ENCODE measurements at places on chromosomes 11 and 22. TPM values are rescaled to one million over a fixed set of nuclear protein-coding genes. Genes with fewer than 3 reads are reported as not detected.

BTBD18 gene
- not detected for total RNA-seq

DNA sequence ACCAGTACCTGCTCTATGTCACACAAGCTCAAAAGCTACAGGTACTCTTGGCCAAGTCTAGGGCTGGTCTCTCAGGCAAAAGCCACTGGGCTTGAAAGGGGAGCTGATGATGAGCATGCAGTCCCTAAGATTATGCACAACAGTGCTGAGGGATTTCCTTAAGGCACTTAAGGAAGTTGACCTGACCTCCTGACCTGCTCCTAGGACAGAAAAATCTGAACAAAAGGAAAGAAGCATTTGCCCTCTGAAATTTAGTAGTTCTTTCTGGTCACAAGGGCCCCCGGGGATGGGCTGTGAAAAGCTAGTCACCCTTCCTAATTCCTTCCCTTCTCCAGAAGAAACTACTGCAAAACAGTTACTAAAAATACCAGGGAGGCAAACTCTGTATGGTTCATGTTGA, 83.6 kb upstream of the PHOX2A start:
- H3K27ac ChIP-seq = no peak overlapping the region
- no peaks in the 10 kb centered on the region for H3K36me3 ChIP-seq
- H3K4me3 ChIP-seq = no peak overlapping the region
- no peak for DNase-seq
- H3K27me3 ChIP-seq = no peaks in the 10 kb centered on the region

GRCh38 chr11:69575296-69576068, 65.5 kb upstream of the CCND1 start:
- H3K36me3 ChIP-seq = no peaks in the 10 kb centered on the region
- H3K4me1 ChIP-seq = no peaks in the 10 kb centered on the region
- H3K27me3 ChIP-seq = no peaks in the 10 kb centered on the region
- DNase-seq = no peak

- peak overlapping the region; percentile 18 for H3K4me3 ChIP-seq
- no peaks in the 10 kb centered on the region for H3K36me3 ChIP-seq
- no peak for DNase-seq
- no peak overlapping the region for H3K27ac ChIP-seq
Observed at GRCh38 chr11:61682093-61682732, 2.0 kb downstream of the DAGLA start.

GRCh38 chr11:134453441-134453840, 41.4 kb upstream of the B3GAT1 start:
- no peaks in the 10 kb centered on the region for H3K27me3 ChIP-seq
- H3K27ac ChIP-seq = no peak overlapping the region
- DNase-seq = no peak
- no peaks in the 10 kb centered on the region for H3K4me1 ChIP-seq
- H3K36me3 ChIP-seq = no peaks in the 10 kb centered on the region
- H3K4me3 ChIP-seq = no peak overlapping the region

RBX1 gene
- total RNA-seq = 79.1 TPM

DNA sequence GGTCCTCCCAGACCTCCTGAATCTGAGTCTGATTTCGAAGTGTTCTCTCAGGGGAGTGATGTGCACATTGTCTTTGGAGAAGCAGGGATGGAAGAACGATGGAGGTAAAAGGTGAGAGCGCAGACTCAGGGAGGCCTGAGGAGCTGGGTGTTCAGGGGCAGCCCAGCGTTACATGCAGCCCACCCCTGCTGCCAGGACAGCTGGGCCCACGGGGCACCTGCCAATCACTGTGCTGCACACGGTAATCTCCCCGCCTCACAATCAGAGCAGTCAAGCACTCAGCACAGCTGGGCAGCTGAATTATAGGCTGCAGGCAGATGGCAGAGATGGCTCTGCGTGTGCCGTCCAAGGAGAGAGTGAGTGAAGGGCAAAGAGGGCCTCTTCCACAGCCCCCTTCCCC, 17.9 kb upstream of the HTR3A start:
- no peaks in the 10 kb centered on the region for H3K36me3 ChIP-seq
- no peak overlapping the region for H3K4me3 ChIP-seq
- H3K27ac ChIP-seq = no peak overlapping the region
- DNase-seq = no peak

DNA sequence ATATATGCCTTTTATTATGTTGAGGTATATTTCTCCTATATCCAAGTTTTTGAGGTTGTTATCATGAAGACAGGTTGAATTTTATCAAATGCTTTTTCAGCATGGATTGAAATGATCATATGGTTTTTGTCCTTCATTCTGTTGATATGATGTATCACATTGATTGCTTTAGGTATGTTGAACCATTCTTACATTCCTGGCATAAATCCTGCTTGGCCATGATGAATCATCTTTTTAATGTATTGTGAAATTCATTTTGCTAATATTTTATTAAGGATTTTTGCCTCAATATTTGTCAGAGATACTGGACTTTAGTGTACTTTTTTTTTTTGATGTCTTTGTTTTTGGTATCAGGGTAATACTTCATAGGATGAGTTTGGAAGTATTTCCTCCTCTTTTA, 283.8 kb upstream of the C11orf87 start:
- DNase-seq = no peak
- H3K36me3 ChIP-seq = no peaks in the 10 kb centered on the region
- H3K27ac ChIP-seq = no peak overlapping the region
- H3K4me3 ChIP-seq = no peak overlapping the region

DNA sequence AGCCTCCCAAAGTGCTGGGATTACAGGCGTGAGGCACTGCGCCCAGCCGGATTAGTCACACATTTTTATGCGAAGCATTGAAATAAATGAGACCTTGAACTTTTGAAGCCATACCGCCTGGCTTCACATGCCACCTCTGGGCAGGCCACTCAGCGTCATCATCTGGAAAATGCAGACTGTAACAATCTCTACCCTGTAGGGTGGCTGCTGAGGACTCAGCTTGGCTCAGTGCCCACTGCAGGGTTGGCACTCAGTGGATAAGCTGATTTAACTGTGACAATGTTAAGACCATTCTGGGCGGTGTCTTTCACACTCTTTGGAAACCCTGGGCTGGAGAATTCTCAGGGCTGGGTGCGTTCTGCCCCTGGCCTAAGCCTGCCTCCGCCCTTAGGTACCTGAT, 8.5 kb downstream of the SH3BP1 start:
- DNase-seq = no peak
- no peak overlapping the region for H3K27ac ChIP-seq
- no peaks in the 10 kb centered on the region for H3K4me1 ChIP-seq
- H3K27me3 ChIP-seq = no peaks in the 10 kb centered on the region
- peaks cover 80% of the 10 kb centered on the region for H3K36me3 ChIP-seq
- H3K4me3 ChIP-seq = no peak overlapping the region

SPI1 gene
- total RNA-seq = not detected

TIGD3 gene
- 1.2 TPM for total RNA-seq

- no peaks in the 10 kb centered on the region for H3K27me3 ChIP-seq
- DNase-seq = no peak
- no peaks in the 10 kb centered on the region for H3K4me1 ChIP-seq
- H3K36me3 ChIP-seq = no peaks in the 10 kb centered on the region
Observed at GRCh38 chr22:23984430-23984829, 4.5 kb downstream of the GSTT2 start.

PAMR1 gene
- total RNA-seq = 2.4 TPM

DNA sequence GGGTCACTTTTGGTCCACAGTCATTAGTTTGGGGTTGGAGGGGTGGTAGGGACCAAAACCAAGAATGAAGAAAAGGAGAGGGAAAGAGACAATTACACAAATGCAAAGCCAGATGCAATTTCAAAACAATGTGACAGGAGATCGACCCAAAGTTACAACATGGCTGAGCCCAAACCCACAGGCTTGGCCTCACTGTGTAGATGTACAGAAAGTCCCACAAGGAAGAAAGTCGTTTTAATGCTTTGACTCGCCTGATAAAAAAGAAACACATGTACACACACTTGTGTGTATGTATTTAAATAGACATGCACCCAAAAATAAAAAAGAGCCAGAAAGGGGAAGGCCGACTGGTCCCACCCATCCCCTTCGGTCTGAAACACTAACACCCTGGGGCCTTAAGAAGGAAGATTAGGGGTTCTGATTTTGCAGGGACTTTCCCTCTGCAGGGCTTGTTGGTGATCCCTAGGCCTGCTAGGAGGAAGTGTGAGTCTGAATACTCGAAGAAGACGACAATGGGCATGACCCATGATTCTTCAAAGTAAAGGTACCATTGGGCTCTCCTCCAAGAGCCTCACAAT, 104.1 kb downstream of the ETS1 start:
- no peaks in the 10 kb centered on the region for H3K4me1 ChIP-seq
- no peak overlapping the region for H3K27ac ChIP-seq
- no peaks in the 10 kb centered on the region for H3K27me3 ChIP-seq
- DNase-seq = no peak
- H3K4me3 ChIP-seq = no peak overlapping the region
- H3K36me3 ChIP-seq = peaks cover 10% of the 10 kb centered on the region

GRCh38 chr11:115521825-115522224, 17.6 kb upstream of the CADM1 start:
- H3K4me3 ChIP-seq = no peak overlapping the region
- peaks cover 3% of the 10 kb centered on the region for H3K4me1 ChIP-seq
- no peaks in the 10 kb centered on the region for H3K27me3 ChIP-seq
- no peaks in the 10 kb centered on the region for H3K36me3 ChIP-seq
- no peak for DNase-seq

- H3K4me3 ChIP-seq = no peak overlapping the region
- no peak for DNase-seq
- H3K27ac ChIP-seq = no peak overlapping the region
Observed at GRCh38 chr11:71267807-71268421, 15.5 kb upstream of the SHANK2 start.

TNNT3 gene
- total RNA-seq = not detected

DNA sequence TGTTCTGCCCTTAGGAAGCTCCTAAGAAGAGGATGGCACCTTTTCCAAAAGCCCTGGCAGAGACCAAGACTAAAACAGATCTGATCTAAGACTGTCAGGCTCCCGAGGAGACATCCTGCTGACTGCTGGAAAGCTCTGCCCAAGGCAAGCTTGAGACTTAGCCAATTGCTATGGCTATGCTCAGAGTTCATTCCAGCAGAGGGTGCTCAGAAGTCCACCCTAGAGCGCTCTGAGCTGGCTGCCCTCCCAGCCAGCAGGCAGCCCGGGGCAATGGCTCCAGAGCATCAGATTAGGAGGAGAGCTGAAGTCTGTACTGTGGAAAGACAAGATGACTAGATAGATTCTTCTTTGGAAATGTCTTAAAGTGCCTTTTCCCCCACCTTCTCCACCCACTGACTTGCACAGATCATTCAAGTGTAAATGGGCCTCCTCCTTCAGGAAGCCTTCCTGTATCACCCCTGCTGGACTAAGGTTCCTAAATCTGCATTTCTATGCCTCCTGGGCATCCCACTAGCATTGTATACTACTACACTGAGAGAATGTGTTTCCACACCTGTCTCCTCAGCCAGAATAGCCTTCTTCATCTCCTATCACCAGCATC, 23.4 kb downstream of the LRRC55 start:
- H3K27ac ChIP-seq = no peak overlapping the region
- peak; percentile 57 for DNase-seq
- H3K27me3 ChIP-seq = no peaks in the 10 kb centered on the region
- H3K4me1 ChIP-seq = peaks cover 17% of the 10 kb centered on the region

DNA sequence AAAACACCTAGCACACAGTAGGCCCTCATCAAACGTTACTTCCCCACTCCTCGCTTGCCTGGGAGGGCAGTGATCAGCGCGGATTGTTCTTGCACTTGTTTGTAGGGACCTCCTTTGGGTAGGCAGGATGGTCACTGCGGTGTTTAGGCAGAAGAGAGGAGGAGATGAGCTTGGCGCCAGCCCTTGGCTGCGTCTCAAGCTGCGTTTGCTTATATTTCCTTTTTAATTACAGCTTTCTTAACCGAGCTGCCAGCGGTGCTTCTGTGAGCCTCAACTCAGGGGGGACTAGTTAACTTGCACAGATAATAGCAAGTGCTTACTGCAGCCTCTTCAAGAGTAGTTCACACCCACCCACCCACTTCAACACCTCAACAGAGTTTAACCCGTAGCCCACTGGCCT, 15.1 kb downstream of the IFT27 start:
- H3K4me3 ChIP-seq = no peak overlapping the region
- H3K27me3 ChIP-seq = no peaks in the 10 kb centered on the region
- no peak overlapping the region for H3K27ac ChIP-seq
